ENCODE measurements at places on chromosomes 11 and 22.

GRCh38 chr11:12678991-12679390, 4.8 kb downstream of the TEAD1 start:
- no peak for DNase-seq
- H3K4me1 ChIP-seq = peaks cover 83% of the 10 kb centered on the region
- H3K27me3 ChIP-seq = peaks cover 5% of the 10 kb centered on the region
- no peaks in the 10 kb centered on the region for H3K36me3 ChIP-seq
- H3K27ac ChIP-seq = peak overlapping the region; percentile 77

GRCh38 chr22:36015155-36015810, 13.3 kb downstream of the RBFOX2 start:
- H3K4me3 ChIP-seq = no peak overlapping the region
- H3K27me3 ChIP-seq = no peaks in the 10 kb centered on the region
- no peak overlapping the region for H3K27ac ChIP-seq
- H3K4me1 ChIP-seq = peaks cover 91% of the 10 kb centered on the region
- DNase-seq = no peak

DNA sequence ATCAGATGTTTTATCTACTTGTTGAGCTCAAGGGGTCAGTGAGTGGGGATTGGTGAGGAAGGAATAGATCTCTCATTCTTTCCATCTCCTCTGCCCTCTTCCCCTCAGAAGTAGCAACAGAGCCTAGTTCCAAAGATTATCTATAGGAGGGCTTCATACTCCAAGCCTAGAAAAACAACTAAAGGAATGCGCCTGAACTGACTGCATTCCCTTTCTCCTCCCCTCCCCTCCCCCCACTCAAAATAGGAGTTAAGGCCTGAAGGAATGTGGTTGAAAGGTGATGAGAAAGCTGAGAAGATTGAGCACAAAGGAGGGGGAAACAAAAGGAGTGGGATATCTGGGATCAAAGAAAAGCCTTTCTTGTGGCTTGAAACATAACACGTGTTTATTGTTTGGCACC, 10.5 kb downstream of the EMSY start:
- no peaks in the 10 kb centered on the region for H3K27me3 ChIP-seq
- peak overlapping the region; percentile 56 for H3K4me3 ChIP-seq
- peak overlapping the region; percentile 79 for H3K27ac ChIP-seq
- H3K36me3 ChIP-seq = peaks cover 49% of the 10 kb centered on the region
- DNase-seq = peak; percentile 50

GRCh38 chr11:69307421-69307820, 13.5 kb downstream of the MYEOV start:
- no peak overlapping the region for H3K27ac ChIP-seq
- H3K4me3 ChIP-seq = no peak overlapping the region
- peaks cover 11% of the 10 kb centered on the region for H3K27me3 ChIP-seq
- peaks cover 14% of the 10 kb centered on the region for H3K4me1 ChIP-seq
- no peaks in the 10 kb centered on the region for H3K36me3 ChIP-seq

DNA sequence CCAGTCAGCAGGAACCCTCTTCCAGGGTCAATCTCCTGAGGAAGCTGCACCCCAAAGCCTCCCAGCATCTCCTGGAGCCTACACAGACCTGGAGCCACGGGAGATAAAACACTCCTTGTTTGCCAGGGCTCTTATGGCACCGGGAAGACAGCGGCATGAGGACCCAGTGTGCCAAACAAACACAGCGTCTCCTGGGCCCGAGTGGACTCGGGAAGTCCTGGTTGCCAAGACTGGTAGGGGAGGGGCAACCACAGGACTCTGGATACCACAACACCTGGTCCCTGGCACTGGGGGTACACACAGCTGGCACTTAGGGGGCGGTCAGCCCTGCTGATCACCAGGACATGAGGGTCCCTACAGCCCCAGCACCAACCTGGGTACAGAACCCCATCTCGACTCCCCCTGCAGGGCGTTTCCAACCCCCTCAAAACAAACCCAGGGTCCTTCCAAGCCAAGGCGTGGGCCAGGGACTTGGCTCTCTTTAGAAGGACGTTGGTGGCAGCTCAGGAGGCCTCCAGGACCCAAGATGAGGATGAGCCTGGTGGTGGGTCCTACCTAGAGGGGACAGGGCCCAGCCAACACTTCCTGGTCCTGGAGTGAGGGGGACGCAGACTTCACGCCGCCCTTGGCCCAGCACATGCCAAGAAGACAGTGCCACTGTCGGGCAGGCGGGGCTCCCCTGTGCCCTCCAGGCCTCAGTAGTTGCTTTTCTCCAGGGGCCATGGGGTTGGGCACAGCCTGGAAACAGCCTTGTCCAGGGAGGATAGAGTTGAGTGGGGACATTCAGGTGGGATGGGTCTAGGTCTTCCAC, 85.0 kb downstream of the CELSR1 start:
- no peak overlapping the region for H3K4me3 ChIP-seq
- no peaks in the 10 kb centered on the region for H3K36me3 ChIP-seq
- peaks cover 78% of the 10 kb centered on the region for H3K4me1 ChIP-seq
- peaks cover 2% of the 10 kb centered on the region for H3K27me3 ChIP-seq

DNA sequence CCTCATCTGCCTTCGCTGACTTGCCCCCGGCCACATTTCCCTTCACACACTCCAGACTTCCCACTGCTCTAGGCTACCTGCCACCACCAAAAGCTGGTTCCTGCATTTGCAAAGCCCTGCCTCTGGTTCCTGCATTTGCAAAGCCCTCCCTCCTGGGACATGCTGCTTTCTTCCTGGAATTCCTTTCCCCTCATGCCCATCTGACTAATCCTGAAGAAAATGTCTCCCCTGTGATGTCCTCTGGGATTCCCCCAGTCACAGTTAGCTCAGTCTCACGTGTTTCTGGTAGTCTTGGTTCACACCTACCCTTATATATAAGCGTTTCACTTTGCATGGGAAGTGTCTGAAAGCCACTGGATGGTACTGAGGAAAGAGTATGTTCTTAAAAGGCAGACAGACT, 206.9 kb downstream of the DBX1 start:
- H3K4me3 ChIP-seq = no peak overlapping the region
- no peaks in the 10 kb centered on the region for H3K27me3 ChIP-seq
- no peak for DNase-seq
- H3K27ac ChIP-seq = no peak overlapping the region

- H3K4me1 ChIP-seq = peaks cover 31% of the 10 kb centered on the region
- peaks cover 53% of the 10 kb centered on the region for H3K27me3 ChIP-seq
- no peak for DNase-seq
- no peaks in the 10 kb centered on the region for H3K36me3 ChIP-seq
- H3K27ac ChIP-seq = no peak overlapping the region
- peak overlapping the region; percentile 81 for H3K4me3 ChIP-seq
These were observed 2.9 kb downstream of the POU2AF3 start for GRCh38 chr11:111301004-111301841.

GRCh38 chr11:75888416-75888815, 73.4 kb downstream of the UVRAG start:
- no peak overlapping the region for H3K27ac ChIP-seq
- H3K36me3 ChIP-seq = peaks cover 9% of the 10 kb centered on the region
- H3K4me1 ChIP-seq = no peaks in the 10 kb centered on the region
- no peak overlapping the region for H3K4me3 ChIP-seq
- H3K27me3 ChIP-seq = peaks cover 3% of the 10 kb centered on the region
- DNase-seq = no peak

- H3K4me3 ChIP-seq = no peak overlapping the region
- peaks cover 6% of the 10 kb centered on the region for H3K27me3 ChIP-seq
- H3K27ac ChIP-seq = no peak overlapping the region
- H3K4me1 ChIP-seq = no peaks in the 10 kb centered on the region
- peaks cover 34% of the 10 kb centered on the region for H3K36me3 ChIP-seq
- DNase-seq = no peak
These were observed 4.5 kb upstream of the TPP1 start for GRCh38 chr11:6623391-6624363.

- H3K4me1 ChIP-seq = no peaks in the 10 kb centered on the region
- no peaks in the 10 kb centered on the region for H3K36me3 ChIP-seq
- H3K27me3 ChIP-seq = peaks cover 7% of the 10 kb centered on the region
- H3K27ac ChIP-seq = no peak overlapping the region
These were observed 21.9 kb downstream of the MMP13 start for GRCh38 chr11:102933627-102934026.

DNA sequence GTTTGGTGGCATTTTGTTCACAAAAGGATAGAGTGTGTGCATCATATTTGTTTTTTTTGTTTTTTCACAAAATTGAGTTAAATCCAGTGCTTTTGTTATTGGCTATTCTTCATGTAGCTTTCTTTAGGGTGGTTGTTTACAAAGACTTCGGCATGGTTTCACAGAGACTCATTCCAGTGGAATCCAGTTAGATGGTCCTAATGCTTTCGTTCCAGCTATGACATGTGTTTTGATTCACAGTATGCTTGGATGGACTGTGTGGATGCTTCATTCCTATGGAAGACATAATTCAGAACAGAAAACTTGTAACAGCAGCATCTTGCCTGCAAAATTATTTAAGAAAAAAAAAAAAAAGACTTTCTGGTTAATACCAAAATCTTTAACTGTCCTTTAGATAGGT, 97.9 kb downstream of the PDHX start:
- no peak overlapping the region for H3K27ac ChIP-seq
- no peaks in the 10 kb centered on the region for H3K27me3 ChIP-seq
- DNase-seq = no peak
- no peaks in the 10 kb centered on the region for H3K36me3 ChIP-seq
- H3K4me1 ChIP-seq = no peaks in the 10 kb centered on the region

- DNase-seq = no peak
- H3K4me3 ChIP-seq = no peak overlapping the region
- H3K4me1 ChIP-seq = peaks cover 19% of the 10 kb centered on the region
- peaks cover 24% of the 10 kb centered on the region for H3K36me3 ChIP-seq
- peak overlapping the region; percentile 39 for H3K27ac ChIP-seq
- peaks cover 3% of the 10 kb centered on the region for H3K27me3 ChIP-seq
These were observed 11.6 kb upstream of the MTFP1 start for GRCh38 chr22:30413745-30414524.

DNA sequence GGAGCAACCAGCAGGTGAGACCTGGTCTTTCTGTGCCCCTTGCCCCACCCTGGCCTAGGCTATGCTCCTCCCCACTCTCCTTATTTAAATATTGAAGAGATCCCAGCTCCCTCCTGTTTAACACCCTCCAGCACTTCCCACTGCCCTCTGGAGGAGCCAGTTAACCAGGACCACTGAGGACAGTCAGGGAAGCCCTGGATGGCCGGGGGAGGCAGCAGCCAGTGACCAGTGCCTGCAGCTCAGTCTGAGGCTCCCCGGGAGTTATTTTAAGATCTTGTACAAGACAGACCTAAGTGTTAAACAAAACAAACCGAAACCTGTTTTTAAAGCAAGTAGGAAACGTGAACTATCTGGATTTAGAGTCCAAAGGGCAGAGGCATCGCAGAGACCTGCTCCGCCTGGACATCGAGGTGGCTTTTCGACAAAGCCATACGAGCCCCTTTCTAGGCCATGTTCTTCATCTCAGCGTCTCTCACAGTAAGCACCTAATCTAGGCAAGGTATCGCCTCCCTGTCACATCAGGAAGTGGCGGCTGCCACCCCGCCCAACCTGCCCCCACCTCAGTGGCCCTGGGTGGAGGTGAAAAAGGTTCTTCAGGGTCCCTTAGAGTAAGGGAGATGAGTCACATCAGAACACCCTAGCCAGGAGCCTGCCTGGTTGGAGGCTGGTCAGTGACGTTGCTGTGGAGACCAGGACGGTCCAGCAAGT, 35.2 kb downstream of the TRMU start:
- no peak for DNase-seq
- H3K36me3 ChIP-seq = peaks cover 15% of the 10 kb centered on the region
- peaks cover 25% of the 10 kb centered on the region for H3K4me1 ChIP-seq
- H3K27ac ChIP-seq = no peak overlapping the region

DNA sequence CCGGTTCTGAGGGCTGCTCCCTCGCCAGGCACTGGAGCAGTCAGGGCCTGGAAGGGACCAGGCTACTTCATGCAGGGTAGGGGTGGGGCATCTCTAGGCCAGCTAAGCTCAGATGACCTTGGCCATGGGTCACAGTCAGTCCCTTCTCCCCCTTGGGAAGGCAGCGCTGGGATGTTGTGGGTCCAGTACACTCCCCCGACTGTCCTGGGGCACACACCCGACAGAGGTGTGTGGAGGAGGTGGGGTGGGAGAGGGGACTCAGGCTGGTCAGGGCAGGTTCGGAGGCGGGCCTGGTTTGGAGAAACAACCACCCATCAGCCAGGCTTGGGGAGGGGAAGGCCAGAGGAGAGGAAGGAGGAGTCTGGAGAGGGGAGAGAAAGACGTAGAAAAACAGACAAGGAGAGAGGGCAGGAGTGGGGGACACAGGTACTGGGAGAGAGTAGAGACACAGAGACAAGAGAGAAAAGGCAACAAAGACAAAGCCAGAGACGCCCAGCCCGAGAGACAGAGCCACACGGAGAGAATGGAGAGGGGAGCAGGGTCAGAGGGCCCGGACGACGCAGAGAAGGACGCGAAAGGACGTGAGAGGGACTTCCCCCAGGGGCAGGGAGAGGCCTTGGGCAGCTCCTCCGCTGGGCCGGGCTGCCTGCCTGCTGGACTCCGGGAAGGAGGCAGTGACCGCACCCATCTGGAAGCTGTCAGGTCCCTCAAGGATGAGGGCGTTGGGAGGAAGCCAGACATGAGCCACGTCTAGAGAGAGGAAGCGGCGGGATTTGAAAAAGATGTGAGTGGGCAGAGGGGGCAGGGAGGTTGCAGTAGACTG, 30.6 kb upstream of the TSKU start:
- H3K4me3 ChIP-seq = peak overlapping the region; percentile 58
- H3K36me3 ChIP-seq = no peaks in the 10 kb centered on the region
- DNase-seq = no peak
- peak overlapping the region; percentile 95 for H3K27ac ChIP-seq
- no peaks in the 10 kb centered on the region for H3K27me3 ChIP-seq

GRCh38 chr11:67048515-67049130, 8.0 kb upstream of the RHOD start:
- H3K36me3 ChIP-seq = no peaks in the 10 kb centered on the region
- H3K4me1 ChIP-seq = peaks cover 18% of the 10 kb centered on the region
- no peak for DNase-seq
- H3K27me3 ChIP-seq = peaks cover 17% of the 10 kb centered on the region
- H3K27ac ChIP-seq = peak overlapping the region; percentile 74
- no peak overlapping the region for H3K4me3 ChIP-seq

DNA sequence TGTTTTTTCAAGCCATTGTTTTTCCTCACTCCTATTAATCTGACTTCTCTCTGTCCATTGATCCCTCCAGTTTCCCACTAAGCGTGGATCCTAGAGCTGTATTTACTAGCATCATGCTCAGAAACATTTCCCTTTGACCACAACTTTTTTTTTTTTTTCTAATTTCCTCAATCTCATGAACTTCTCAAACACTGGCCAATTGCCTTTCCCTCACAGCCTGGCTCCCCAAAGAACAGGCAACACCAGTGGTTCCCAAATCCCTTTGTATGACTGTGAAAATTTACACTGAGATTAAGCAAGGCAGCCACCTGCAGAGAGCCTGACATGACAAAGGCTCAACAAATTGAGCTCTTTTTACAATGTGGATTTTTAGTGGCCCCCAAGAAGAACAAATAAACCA, 1.4 kb upstream of the TPP1 start:
- no peak for DNase-seq
- no peaks in the 10 kb centered on the region for H3K27me3 ChIP-seq
- no peak overlapping the region for H3K4me3 ChIP-seq
- peaks cover 4% of the 10 kb centered on the region for H3K4me1 ChIP-seq

DNA sequence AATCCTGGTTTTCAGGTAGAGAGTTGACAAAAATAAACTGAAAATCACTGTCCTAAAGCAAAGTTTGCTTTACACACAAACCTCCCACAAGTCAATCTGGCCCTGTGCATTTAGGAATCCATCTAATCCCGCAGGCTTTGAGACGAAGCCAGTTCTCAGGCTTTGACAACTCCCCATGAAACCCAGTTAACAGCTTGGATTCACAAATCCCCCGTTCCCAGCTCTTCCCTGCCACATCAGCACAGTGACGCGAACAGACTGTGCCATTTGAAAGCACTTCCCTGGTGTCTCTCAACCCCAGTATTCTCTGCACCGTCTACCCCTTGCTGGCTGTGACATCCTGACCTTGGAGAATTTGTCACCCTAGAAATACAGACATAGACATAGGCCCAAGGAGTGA, 117.8 kb downstream of the OPCML start:
- no peak overlapping the region for H3K4me3 ChIP-seq
- DNase-seq = no peak
- no peaks in the 10 kb centered on the region for H3K36me3 ChIP-seq
- peaks cover 23% of the 10 kb centered on the region for H3K4me1 ChIP-seq
- H3K27ac ChIP-seq = no peak overlapping the region

All from nephron progenitor cell (in vitro differentiated cells).